ENCODE measurements at places on chromosomes 1 and 21. TPM values are rescaled to one million over a fixed set of nuclear protein-coding genes. Genes with fewer than 3 reads are reported as not detected.
A peak's percentile ranks its signal among the peaks of the same experiment; 100 is the strongest.

GRCh38 chr1:183097438-183098051 lies 74.3 kb downstream of the LAMC1 start:
- no peak for DNase-seq

LCE6A gene
- total RNA-seq: not detected

DNA sequence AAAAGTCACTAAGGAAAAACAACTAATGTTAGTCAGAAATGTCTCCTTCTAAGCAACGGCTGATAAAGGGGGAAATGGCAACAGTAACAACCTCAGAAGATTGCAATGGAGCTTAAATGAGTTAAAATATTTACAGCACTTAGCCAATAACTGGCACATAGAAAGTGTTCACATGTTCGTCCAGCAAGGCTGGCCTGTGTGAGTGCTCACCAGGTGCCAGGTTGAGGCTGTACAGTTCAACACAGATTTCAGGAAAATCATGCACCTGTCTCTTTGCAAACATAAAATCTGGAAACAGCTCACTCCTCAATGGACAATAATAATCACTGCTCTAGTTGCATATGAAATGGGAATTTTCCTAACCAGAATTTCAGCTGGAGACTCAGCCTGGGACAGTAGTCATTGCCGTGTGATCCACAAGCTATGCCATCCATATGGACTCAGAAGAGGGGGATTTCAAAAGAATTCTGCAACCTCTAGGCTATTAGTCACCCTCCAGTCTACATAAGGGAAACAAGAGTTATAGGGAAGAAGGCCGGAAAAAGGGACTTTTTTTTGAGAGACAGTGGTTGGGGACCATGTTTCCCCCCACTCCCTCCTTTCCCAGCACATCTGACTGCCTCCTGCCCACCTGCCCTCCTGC lies 68.6 kb downstream of the SYDE2 start:
- no peak for DNase-seq

DNA sequence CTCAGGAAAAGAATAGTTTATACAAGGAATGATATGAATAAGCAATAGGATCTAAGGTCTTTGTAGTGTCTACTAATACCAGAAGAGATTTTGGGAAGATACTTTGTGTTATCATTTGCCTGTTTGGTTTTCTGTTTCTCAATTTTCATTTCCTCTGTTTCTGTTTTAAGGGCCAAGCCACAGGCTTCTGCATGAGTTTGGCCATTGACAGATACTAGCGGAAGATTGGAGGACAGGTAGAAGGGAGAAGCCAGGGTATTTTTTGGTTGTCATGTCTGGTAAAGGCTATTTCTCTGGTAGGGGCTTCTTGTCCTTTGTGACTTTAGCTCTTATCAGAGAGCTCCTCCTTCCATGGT lies 51.4 kb downstream of the HS2ST1 start:
- no peak for DNase-seq

HMCN1 gene
- 10.8 TPM for total RNA-seq

- no peak for DNase-seq
Measured at GRCh38 chr1:107138166-107138565, 2.7 kb upstream of the NTNG1 start.

CD1B gene
- not detected for total RNA-seq

- peak; percentile 96 for DNase-seq
Measured at GRCh38 chr1:7783826-7784491, at the start of gene PER3. TSS of gene PER3 (plus strand) at chr1:7784291. CDS start at chr1:7784878, 587 bp downstream.
